ENCODE measurements at places on chromosomes 6 and 20. TPM values are rescaled to one million over a fixed set of nuclear protein-coding genes. Genes with fewer than 3 reads are reported as not detected.

DNA sequence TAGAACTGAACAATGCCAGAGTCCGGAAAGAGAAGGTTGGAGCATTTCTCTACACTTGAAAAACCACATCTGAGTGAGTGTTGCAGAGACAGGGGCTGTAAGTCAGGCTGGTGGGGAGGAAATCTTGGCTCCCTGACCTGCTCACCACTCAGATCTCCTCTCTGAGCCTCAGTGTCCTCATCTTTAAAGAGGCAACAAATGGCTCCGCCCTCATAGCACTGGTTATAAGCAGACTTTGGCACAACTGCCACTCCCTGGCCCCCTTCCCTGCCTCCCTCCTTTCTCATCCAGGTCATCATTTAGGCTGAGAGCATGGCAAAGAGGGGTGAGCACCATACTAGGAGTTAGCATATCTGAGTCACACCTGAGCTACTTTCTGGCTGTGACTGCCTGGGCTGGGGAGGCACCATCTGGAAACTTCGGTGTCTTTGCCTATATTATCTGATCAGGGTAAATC, 10.6 kb downstream of the SIRPG start:
- no peaks in the 10 kb centered on the region for H3K36me3 ChIP-seq
- H3K27ac ChIP-seq, result no peak overlapping the region
- peaks cover 16% of the 10 kb centered on the region for H3K27me3 ChIP-seq
- no peaks in the 10 kb centered on the region for H3K4me1 ChIP-seq

- no peak overlapping the region for H3K27ac ChIP-seq
- no peak for DNase-seq
- H3K36me3 ChIP-seq, result peaks cover 43% of the 10 kb centered on the region
- H3K4me3 ChIP-seq, result no peak overlapping the region
- H3K27me3 ChIP-seq, result 0 out of 2 replicates have a peak, but pooled peaks cover 2% of the 10 kb centered on the region
Measured at GRCh38 chr6:130537447-130537846, 171.6 kb downstream of the TMEM200A start.

- no peak overlapping the region for H3K27ac ChIP-seq
- DNase-seq, result no peak
- no peak overlapping the region for H3K4me3 ChIP-seq
- H3K4me1 ChIP-seq, result peaks cover 25% of the 10 kb centered on the region
- peaks cover 11% of the 10 kb centered on the region for H3K27me3 ChIP-seq
- H3K36me3 ChIP-seq, result no peaks in the 10 kb centered on the region
Measured at GRCh38 chr20:51796340-51796739, 6.0 kb downstream of the SALL4 start.

GRCh38 chr6:1952740-1953360, 292.6 kb downstream of the GMDS start:
- no peaks in the 10 kb centered on the region for H3K27me3 ChIP-seq
- peaks cover 19% of the 10 kb centered on the region for H3K4me1 ChIP-seq

PKHD1 gene
- total RNA-seq, result not detected

PHACTR1 gene
- total RNA-seq, result 3.3 TPM

GRCh38 chr6:28213213-28213523, 11.9 kb upstream of the ZSCAN9 start:
- peaks cover 25% of the 10 kb centered on the region for H3K4me1 ChIP-seq
- peaks cover 21% of the 10 kb centered on the region for H3K27me3 ChIP-seq
- no peak for DNase-seq
- no peak overlapping the region for H3K27ac ChIP-seq

GRCh38 chr20:47670913-47671312, 114.4 kb downstream of the SULF2 start:
- no peaks in the 10 kb centered on the region for H3K36me3 ChIP-seq
- peaks cover 28% of the 10 kb centered on the region for H3K27me3 ChIP-seq
- no peak overlapping the region for H3K27ac ChIP-seq
- DNase-seq, result no peak
- no peaks in the 10 kb centered on the region for H3K4me1 ChIP-seq

- no peaks in the 10 kb centered on the region for H3K27me3 ChIP-seq
- DNase-seq, result no peak
- 0 out of 2 replicates have a peak overlapping the region, but pooled peaks have one; percentile 4 for H3K27ac ChIP-seq
- H3K4me3 ChIP-seq, result no peak overlapping the region
Measured at GRCh38 chr6:89644864-89645263, 6.3 kb upstream of the LYRM2 start.

CLPSL2 gene
- total RNA-seq, result not detected

All from HFFc6 (cell line).